Naive thymus-derived CD4-positive, alpha-beta T cell (primary cell): ENCODE measurements at places on chromosomes 3 and 15. TPM values are rescaled to one million over a fixed set of nuclear protein-coding genes. Genes with fewer than 3 reads are reported as not detected.

- H3K4me3 ChIP-seq: no peak overlapping the region
- H3K36me3 ChIP-seq: no peaks in the 10 kb centered on the region
- H3K4me1 ChIP-seq: no peaks in the 10 kb centered on the region
- DNase-seq: no peak
- no peaks in the 10 kb centered on the region for H3K27me3 ChIP-seq
Measured at GRCh38 chr15:77528968-77529319, 103.8 kb downstream of the LINGO1 start.

Gene RPUSD2
- 18.4 TPM for total RNA-seq

DNA sequence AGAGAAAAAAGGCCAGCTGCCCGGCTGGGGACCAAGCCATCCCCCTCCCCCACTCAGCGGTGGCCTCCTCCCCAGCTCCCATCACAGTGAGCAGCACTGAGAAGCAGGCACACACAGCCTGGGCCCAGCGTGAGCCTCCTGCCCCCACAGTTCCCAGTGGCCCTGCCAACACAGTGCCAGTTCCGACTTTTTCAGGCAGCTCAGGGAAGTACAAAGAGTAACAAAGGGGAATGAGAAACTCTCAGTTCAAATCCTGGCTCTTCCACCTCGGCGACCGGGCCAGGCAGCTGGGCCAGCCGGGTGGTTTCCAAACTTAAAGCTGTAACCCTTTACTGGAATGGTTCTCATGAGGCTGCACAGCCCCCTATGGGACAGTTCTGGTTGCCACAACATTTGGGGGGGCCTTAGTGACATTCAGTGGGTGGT, 18.5 kb downstream of the TNK2 start:
- H3K4me1 ChIP-seq: peaks cover 3% of the 10 kb centered on the region
- DNase-seq: no peak
- H3K36me3 ChIP-seq: no peaks in the 10 kb centered on the region
- H3K27me3 ChIP-seq: no peaks in the 10 kb centered on the region

DNA sequence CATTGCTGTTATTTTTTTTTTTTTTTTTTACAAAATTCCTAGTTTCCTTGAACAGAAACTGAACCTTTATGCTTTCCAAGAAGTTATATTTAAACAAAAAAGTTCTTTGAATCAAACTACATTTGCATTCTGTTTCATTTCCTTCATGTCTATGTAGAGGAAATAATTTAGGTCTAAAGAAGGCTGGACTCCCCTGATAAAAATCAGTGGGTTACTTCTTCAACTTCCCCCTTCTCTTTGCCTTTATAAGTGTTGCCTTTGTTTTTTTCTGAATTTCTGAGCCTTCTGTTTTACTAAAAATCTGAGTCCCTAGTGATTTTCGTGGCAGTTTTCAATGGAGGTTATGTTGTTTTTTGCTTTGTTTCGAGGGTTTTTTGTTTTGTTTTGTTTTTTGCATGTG, 152.8 kb downstream of the CHDH start:
- H3K4me1 ChIP-seq: no peaks in the 10 kb centered on the region
- H3K27me3 ChIP-seq: no peaks in the 10 kb centered on the region
- no peaks in the 10 kb centered on the region for H3K36me3 ChIP-seq
- no peak for DNase-seq
- no peak overlapping the region for H3K4me3 ChIP-seq
- no peak overlapping the region for H3K27ac ChIP-seq

Gene WDR82
- 112 TPM for total RNA-seq

GRCh38 chr15:67746450-67746849, 78.9 kb upstream of the SKOR1 start:
- H3K4me3 ChIP-seq: peak overlapping the region; percentile 12
- peaks cover 55% of the 10 kb centered on the region for H3K4me1 ChIP-seq
- peak overlapping the region; percentile 21 for H3K27ac ChIP-seq
- H3K27me3 ChIP-seq: no peaks in the 10 kb centered on the region
- no peaks in the 10 kb centered on the region for H3K36me3 ChIP-seq

GRCh38 chr3:130627882-130628281, 110.9 kb downstream of the COL6A6 start:
- no peaks in the 10 kb centered on the region for H3K27me3 ChIP-seq
- H3K4me3 ChIP-seq: no peak overlapping the region
- no peaks in the 10 kb centered on the region for H3K4me1 ChIP-seq
- H3K27ac ChIP-seq: no peak overlapping the region
- no peak for DNase-seq
- H3K36me3 ChIP-seq: no peaks in the 10 kb centered on the region
